Kasumi-1 (cell line): ENCODE measurements at places on chromosomes 13 and 19.

GRCh38 chr13:100662468-100663211, 12.0 kb downstream of the TMTC4 start:
- no peak for DNase-seq

GRCh38 chr13:46531953-46532352, 21.0 kb upstream of the LRCH1 start:
- DNase-seq, result no peak

- no peak for DNase-seq
These were observed 2.5 kb downstream of the TMEM190 start for GRCh38 chr19:55379174-55379573.

GRCh38 chr19:48914181-48914580, 14.1 kb downstream of the NUCB1 start:
- DNase-seq, result no peak

DNA sequence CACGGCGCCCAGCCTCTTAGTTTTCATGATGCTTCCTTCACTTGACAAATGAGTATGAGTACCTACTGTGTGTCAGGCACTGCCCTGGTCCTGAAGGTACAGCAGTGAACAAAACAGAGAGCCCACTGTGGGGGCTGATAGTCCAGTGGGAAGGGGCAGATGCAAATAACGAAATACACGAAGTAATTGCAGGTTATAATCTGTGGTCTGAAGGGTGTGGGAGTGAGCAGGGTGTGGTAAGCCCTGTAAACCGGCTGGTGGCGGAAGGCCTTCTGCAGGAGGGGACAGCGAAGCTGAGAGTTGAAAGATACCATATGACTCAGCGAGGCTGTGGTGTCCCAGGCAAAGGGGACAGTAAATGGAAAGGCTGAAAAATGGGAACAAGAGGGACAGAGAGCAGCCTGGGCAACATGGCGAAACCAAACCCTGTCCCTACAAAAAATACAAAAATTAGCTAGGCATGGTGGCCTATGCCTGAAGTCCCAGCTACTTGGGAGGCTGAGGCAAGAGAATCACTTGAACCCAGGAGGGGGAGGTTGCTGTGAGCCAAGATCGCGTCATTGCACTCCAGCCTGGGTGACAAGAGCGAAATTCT, 60.5 kb downstream of the MAP4K1 start:
- peak; percentile 3 for DNase-seq

- peak; percentile 5 for DNase-seq
These were observed 2.3 kb upstream of the N4BP2L1 start for GRCh38 chr13:32430018-32430747.

DNA sequence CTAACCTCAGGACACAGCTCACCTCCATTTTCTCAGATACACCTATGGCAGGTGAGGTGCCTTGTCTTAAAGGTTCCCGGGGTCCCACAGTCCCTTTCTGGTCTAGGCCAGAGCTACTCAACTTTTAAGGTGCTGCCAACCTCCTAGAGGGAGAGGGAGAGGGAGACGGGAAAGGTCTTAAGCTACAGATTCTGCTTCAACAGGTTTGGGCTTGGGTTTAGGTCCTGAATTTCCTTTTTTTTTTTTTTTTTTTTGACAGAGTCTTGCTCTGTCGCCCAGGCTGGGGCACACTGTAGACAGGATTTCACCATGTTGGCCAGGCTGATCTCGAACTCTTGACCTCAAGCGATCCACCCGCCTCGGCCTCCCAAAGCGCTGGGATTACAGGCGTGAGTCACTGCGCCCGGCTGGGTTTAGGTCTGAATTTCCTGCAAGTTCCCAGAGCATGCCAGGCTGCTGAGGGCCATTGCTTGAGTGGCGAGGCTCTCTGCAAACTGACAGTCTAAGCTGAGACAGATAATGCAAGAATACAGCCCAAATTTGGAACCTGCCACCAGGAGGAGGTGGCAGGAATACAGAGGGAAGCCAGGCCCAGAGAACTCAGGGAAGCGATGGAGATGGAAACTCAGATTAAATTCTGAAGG, 7.8 kb upstream of the SYCN start:
- no peak for DNase-seq

GRCh38 chr13:51826606-51827005, 18.4 kb downstream of the TMEM272 start:
- DNase-seq, result peak; percentile 65

DNA sequence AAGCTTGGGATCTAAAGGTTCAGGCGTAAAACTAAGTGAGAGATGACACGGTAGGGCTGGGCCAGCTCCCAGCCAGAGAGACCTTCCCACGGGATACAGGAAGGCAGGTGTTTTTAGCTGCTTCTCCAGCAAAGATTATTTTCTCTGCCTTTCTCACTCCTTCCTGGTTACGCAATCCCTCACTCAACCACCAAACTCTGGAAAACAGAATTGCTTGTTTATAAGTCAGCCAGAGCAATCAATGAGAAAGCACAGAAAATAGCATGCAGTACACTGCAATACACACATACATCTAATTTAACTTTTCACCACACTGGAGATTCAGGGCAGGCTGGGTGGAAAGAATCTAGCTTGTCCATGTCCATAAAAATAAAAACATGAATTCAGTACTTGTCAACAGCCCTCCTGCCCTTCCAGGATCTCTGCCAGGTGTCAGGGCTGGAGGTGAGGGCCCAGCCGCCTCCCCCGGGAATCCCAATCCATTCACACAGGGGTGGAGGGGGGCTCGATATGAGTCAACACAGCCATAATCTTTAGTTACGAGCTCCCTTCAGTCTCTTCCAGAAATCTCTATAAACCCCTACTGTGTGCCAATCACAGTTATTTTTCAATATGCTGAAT, 12.2 kb downstream of the RHPN2 start:
- no peak for DNase-seq

GRCh38 chr13:113991191-113991669, 17.4 kb upstream of the C13orf46 start:
- no peak for DNase-seq

- DNase-seq, result no peak
These were observed 9.9 kb upstream of the CADM4 start for GRCh38 chr19:43649514-43649913.

- no peak for DNase-seq
These were observed 3.2 kb downstream of the HSD17B14 start for GRCh38 chr19:48833049-48833448.

DNA sequence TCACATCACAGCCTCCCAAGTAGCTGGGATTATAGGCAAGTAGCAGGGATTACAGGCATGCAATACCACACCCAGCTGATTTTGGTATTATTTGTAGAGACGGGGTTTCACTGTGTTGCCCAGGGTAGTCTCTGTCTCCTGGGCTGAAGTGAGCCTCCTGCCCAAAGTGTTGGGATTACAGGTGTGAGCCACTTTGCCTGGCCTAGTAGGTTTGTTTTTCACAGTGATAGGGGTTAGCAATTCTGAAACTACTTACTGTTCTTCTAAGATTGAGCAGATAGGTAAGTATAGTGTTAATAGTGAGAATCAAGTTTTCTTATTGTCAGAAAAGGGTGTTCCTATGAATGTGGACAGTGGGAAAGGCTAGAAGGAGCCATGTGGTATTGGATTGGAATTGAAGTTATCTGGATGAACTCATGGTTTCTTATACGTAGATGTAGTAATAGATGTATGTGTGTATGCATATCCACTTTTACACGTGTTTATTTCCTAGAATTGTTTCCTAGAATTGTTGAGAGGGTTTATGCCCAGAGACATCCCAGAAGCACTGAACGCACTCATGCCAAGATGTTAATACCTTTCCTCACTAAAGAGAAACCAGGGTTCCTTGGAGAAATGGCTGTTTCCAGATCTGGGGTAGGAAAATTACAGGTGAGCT, 49.1 kb downstream of the SAE1 start:
- DNase-seq, result no peak

GRCh38 chr19:14886032-14886431, at the start of gene OR7A17:
Gene OR7A17 (minus strand): TSS chr19:14886132. CDS start chr19:14881355, 4,777 bp downstream.
- no peak for DNase-seq

DNA sequence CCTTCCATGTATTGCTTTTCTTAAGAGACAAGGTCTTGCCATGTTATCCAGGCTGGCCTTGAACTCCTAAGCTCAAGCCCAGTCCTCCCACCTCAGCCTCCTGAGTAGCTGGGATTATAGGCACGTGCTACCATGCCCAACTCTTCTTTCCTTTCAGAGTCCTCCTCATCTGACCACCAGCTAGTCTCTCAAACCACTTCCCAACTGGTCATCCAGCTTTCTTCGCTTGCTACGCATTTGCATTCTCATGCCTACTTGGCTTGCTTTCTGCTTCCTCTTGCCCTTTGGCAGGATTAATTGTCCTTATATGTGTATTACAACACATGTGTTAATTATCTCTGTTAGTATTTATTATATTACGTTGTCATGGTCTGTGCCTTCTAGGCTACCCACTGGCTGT, 6.3 kb downstream of the GPR18 start:
- no peak for DNase-seq

DNA sequence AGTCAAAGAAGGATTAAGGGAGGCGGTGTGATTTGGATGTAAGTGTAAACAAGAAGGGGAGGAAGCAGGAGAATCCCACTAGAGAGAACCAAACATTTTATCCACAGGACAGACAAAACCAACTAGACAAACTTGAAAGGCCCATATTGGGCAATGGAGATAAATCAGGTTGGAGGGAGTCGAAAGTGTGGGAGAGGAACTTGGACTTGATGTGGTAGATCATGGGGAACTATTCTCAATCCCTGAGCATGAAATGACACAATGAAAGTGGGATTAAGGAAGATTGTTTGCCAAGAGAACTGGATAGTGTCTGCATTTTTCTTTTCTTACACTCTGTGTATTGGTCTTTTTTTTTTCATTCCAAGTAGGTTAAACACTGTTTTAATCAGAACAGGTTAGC, 17.9 kb downstream of the GPR183 start:
- no peak for DNase-seq

DNA sequence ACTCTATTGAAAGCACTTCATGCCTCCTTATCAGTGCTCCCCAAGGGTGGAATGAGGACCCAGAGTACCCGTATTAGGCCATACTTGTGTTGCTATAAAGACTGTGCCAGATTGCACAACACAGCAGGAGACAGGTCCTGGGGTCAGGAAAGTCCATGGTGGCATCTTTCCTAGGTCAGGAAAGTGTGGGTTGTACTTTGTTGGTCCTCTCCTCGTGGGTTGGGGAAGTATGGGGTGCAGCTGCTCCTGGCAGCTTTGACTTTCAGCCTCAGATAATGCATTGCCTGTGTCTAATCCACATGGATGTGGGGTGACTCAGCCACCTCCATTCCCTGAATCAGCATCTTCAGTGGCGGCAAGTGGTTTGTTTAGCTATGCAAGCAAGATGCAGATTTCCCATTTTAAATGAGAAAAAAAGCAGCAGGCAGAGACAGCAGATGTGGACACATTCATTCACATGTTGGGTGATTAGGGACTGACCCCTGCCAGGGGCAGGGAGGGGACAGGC, 8.4 kb upstream of the CYP2B6 start:
- DNase-seq, result no peak

DNA sequence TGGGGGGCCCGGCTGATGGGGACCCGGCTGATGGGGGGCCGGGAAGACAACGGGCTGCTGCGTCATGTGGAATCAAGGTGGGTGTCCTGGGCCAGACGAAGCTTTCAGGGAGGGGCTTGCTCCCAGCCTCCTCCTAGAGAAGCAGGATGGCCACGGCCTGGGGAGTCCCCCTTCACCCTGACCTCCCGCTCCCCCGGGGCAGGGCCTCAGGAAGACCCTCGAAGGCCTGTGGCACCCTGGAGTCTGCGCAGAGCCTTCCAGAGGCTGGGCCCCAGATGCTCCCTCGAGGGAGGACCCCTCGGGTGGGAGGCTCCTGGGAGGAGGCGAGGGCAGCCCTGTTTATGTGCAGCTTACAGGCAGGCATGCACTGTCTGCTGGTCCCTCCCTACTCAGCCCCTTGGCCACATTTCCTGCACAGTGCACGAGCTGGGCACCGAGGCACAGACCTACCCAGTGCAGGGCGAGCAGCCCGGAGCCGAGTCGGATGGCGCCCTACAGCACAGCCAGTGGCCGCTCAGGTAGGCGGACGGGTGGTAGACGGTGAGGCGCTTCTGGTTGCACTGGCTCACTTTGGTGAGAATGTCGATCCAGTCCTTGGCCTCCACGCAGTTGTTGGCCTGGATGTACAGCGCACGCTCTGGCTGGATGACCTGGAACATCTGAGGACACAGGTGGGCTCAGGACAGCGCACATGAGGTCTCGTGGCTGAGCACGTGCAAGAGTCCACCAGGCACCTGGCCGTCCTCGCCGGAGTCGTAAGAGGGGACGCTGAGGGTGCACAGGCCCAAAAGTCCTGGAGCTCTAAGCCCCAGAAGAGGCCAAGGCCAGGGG, 22.4 kb upstream of the C13orf46 start:
- DNase-seq, result no peak

GRCh38 chr19:28601723-28602440, 611.1 kb downstream of the UQCRFS1 start:
- DNase-seq, result no peak
